Activated CD8-positive, alpha-beta T cell treated with anti-CD3 and anti-CD28 coated beads for 36 hours (primary cell): ENCODE measurements at places on chromosomes 1 and 21. TPM values are rescaled to one million over a fixed set of nuclear protein-coding genes. Genes with fewer than 3 reads are reported as not detected.

OR2T27 gene
- total RNA-seq = not detected

GRCh38 chr1:101128211-101128727 is 102.7 kb upstream of the DPH5 start:
- peak; percentile 53 for DNase-seq

DNA sequence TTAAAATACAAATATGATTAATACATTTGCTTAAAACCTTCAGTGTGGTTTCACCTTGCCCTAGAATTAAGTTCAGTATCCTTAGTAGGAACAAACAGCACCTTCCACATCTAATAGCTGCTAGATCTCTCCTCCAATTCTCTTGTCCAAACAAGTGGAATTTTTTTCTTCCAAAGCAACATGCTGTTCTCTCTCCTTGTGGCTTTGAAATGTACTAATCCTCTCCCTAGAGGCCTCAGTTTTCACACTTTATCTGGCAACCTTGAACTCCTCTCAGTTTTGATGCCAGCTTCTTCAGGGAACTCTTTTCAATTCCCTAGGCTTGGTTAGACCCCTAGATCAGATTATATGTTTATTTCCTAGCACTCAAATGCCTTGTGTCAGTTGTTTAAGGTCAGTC is 87.0 kb downstream of the GLUL start:
- DNase-seq = no peak

GRCh38 chr1:211724687-211725196 is 49.3 kb upstream of the NEK2 start:
- DNase-seq = no peak

DNA sequence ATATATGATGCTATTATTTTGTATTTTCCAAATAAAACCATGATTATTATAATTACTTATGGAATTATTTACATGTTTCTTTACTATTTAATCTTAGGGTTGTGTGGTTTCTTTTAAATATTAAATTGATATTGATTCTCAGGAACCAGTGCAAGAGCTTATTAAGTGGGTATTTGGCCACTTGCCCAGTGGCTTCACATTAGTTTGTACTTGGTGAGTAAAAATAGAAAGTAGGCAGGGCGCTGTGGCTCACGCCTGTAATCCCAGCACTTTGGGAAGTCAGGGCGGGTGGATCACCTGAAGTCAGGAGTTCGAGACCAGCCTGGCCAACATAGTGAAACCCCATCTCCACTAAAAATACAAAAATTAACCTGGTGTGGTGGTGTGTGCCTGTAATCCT is 497.1 kb downstream of the PTPRC start:
- DNase-seq = no peak

GRCh38 chr1:166283190-166283589 is 116.4 kb upstream of the FAM78B start:
- DNase-seq = no peak

- no peak for DNase-seq
Measured at GRCh38 chr1:245901037-245901436, 606.0 kb downstream of the SMYD3 start.

- peak; percentile 17 for DNase-seq
Measured at GRCh38 chr21:29499734-29500343, 201.1 kb downstream of the BACH1 start.

- no peak for DNase-seq
Measured at GRCh38 chr1:115496904-115497527, 144.8 kb upstream of the VANGL1 start.

NPHS2 gene
- total RNA-seq = not detected

DNA sequence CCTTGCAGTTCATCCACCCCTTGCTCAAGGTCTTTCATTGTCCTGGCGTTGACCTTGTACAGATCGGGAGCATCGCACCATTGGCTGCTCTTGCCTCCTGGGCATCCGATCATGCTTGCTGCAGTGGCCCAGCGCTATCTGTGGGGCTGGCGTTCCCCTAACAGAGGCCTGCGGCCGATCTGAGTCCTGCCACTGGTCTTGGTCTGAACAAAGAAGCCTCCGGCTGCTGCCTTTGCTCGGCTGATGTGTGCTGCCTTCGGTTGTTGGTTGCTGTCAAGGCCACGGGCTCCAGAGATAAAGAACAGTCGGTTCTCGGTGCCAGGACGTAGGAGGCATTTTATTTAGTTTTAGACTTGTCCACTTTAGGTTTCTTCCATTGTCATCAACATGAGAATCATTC is 39.0 kb downstream of the PCNT start:
- no peak for DNase-seq

ACTA1 gene
- total RNA-seq = not detected

DNA sequence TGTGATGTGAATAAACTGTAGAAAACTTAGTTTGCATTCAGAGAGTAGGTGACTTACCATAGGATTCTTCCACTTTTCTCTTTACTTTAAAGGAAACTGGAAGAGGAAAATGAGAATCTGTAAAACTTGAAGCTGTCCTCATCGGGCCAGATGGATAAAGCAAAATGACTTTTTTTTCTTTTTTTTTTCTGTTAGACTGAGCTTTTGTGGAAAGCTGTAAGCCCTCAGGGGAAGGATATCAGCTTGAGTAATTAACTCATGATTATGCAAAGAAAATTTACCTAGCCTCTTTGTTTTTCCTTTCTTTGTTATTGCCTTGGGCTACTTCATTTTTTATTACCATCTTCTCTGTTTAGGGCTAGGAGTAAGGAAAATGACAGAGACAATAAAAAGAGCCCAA is 53.4 kb downstream of the DPH5 start:
- DNase-seq = no peak

- no peak for DNase-seq
Measured at GRCh38 chr1:232886271-232886670, 64.1 kb upstream of the NTPCR start.

GRCh38 chr1:185441605-185442004 is 124.6 kb upstream of the IVNS1ABP start:
- DNase-seq = no peak

DNA sequence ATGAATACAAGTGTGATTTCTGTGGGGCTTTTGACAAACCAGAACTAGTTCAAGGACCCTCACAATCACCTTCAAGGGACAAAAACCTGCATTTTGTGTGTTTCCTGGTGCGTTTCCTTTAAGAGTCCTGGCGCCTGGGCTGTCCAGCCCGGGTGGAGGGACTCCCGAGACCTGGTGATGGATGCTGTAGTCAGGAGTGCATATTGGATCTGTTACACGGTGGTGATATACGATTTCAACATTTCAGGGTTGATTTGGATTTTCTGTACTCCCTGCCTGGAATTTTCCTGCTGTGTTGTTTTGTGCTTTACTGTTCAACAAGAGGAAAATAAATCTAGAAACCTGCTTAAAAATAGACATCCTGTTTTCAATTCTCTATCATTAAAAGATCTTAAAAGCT is 162.0 kb downstream of the KIF26B start:
- DNase-seq = no peak

MIS18A gene
- total RNA-seq = 35.1 TPM

DNA sequence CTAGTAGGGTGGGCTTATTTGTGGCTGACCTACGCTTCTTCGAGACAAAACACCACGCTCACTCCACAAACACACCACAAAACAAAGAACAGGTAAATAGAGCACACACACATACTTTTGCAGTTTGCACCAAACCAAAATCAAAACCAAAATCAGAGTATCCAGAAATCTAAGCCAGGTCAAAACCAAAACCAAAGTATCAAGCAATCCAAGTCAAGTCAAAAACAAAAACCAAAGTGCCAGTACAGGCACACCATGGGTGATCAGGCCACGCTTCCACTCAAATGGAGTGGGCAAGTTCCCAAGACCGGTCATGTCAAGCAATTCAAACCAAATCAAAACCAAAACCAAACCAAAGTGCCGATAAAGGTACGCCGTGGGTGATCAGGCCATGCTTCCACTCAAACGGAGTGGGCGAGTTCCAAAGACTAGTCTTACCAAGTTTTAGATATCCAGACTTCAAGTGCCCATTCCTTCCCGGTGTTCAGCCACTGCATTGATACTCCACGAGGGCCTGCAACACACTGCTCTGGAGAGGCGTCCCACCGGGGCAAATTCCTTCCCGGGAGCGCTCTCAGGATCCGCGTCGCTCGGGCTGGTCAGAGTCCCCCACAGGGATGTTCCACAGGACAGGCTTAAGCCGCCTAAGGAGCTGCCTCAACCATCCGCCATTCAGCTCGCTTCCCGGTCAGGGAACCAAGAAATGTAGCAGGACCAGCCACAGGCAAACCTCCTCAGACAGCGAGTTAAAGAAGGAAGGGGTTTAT is 169.1 kb downstream of the CDC7 start:
- DNase-seq = no peak

CDC20 gene
- total RNA-seq = 167 TPM

TEKT2 gene
- 0.34 TPM for total RNA-seq

- peak; percentile 59 for DNase-seq
Measured at GRCh38 chr21:46550116-46550941, 54.6 kb downstream of the S100B start.

GRCh38 chr1:217453816-217454215 is 177.1 kb downstream of the GPATCH2 start:
- no peak for DNase-seq

- DNase-seq = no peak
Measured at GRCh38 chr1:234388094-234388493, 14.8 kb downstream of the COA6 start.

UBL4B gene
- not detected for total RNA-seq

DNA sequence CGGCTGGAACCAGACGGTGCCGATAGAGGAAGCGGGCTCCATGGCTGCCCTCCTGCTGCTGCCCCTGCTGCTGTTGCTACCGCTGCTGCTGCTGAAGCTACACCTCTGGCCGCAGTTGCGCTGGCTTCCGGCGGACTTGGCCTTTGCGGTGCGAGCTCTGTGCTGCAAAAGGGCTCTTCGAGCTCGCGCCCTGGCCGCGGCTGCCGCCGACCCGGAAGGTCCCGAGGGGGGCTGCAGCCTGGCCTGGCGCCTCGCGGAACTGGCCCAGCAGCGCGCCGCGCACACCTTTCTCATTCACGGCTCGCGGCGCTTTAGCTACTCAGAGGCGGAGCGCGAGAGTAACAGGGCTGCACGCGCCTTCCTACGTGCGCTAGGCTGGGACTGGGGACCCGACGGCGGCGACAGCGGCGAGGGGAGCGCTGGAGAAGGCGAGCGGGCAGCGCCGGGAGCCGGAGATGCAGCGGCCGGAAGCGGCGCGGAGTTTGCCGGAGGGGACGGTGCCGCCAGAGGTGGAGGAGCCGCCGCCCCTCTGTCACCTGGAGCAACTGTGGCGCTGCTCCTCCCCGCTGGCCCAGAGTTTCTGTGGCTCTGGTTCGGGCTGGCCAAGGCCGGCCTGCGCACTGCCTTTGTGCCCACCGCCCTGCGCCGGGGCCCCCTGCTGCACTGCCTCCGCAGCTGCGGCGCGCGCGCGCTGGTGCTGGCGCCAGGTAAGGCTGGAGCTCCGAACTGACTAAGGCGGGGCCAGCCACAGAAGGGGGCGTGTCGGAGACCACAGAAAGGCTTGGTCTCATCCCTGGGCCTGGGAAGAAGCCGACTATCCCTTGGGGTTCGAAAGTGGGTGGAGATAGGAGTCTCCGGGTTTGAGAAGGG is 486 bp downstream of the SLC27A3 start:
- DNase-seq = peak; percentile 79

UMODL1 gene
- not detected for total RNA-seq

DNA sequence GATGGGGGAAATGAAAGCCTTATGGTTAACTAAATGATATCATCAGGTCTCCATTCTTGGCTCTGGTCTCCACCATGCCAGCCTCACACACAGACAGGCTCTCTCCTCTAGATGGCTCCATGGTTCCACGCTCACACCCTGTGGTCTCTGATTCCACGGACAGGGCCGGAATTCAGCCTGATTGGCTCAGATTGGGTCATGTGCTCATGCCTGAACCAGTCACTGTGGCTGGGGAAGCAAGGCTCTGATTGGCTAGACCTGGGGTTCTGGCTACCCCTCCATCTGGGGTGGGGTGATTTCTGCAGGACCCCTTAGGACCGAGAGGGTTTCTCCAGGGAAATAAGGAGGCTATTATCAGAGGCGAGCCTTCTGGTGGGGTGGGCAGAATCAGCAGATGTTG is 277.0 kb downstream of the PTPRU start:
- peak; percentile 24 for DNase-seq

- DNase-seq = no peak
Measured at GRCh38 chr1:234336359-234336758, 36.9 kb upstream of the COA6 start.

GRCh38 chr1:145963265-145964019 is 933 bp downstream of the ANKRD34A start:
- DNase-seq = no peak

DNA sequence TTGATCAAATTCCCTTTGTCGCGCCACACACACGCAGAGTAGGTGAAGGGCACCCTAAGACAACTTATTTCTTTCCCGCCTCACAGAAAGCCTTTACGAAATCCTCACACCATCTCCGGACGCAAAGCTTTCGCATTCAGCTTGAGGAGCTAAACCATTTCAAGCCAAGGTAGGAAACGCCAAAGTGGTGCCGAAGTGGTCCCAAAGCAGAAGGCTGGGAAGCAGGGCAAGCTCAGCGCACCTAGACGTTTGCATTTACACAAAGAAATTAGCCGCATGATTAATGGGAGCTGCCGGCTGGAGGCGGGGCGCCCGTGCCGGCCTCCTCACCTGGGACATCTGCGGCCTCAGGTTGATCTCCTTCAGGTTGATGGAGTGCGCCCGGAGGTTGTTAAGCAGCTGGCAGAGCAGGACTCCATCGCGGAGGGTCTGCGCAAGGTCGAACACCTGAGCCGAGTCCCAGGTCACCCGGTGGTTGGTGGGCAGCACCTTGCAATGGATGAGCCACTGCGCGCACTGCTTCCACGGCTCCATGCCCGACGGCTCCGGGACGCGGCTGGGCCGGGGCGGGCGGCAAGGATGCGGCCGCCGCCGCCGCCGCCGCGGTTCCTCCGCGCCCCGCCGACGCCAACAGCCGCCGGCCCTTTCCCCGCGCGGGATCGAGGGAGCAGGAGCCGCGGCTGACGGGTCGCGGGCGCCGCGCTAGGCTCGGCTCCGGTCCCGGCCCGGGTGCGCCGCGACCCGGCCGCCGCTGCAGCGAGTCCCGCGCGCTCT is 457 bp downstream of the VAV3 start:
- peak; percentile 42 for DNase-seq

- peak; percentile 66 for DNase-seq
Measured at GRCh38 chr1:167599957-167600581, 30.0 kb upstream of the RCSD1 start.

GRCh38 chr1:119086830-119087229 is 53.6 kb downstream of the WARS2 start:
- DNase-seq = no peak

DNA sequence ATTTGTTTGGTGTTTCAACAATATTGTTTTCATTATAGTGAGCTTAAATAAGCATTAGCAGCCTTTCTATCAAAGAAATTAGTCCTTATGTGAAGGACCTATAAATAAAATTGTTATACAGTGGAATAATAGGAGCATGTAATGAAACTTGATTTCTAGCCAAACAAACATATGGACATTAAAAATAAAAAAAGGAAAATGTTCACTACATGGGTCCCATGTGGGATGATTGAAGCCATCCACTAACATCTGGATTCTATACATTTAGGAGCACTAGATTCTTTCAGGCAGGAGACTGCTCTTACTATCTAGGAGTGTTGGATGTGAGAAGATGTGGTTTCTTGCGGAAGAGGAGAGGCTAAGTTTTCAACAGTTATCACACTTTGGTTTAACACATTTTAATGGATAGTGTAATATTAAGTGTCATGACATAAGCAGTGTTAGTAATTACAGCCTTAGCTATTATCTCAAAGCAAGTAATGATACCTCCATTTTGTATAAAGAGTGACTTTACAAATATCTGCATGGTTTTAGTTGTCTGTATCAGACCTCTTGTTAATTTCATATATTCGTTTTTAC is 62.3 kb downstream of the LYPLAL1 start:
- DNase-seq = no peak

- no peak for DNase-seq
Measured at GRCh38 chr1:173414539-173415226, 62.5 kb upstream of the PRDX6 start.

GRCh38 chr1:53641481-53642214 is 97.3 kb downstream of the GLIS1 start:
- no peak for DNase-seq

LCE3D gene
- total RNA-seq = not detected

SPRR2B gene
- total RNA-seq = not detected
